Caudate nucleus (tissue), 63 donors: ENCODE measurements at places on chromosomes 1 and 21.

- peak; percentile 72 for DNase-seq
Measured at GRCh38 chr1:211735208-211736170, 60.1 kb upstream of the NEK2 start.

DNA sequence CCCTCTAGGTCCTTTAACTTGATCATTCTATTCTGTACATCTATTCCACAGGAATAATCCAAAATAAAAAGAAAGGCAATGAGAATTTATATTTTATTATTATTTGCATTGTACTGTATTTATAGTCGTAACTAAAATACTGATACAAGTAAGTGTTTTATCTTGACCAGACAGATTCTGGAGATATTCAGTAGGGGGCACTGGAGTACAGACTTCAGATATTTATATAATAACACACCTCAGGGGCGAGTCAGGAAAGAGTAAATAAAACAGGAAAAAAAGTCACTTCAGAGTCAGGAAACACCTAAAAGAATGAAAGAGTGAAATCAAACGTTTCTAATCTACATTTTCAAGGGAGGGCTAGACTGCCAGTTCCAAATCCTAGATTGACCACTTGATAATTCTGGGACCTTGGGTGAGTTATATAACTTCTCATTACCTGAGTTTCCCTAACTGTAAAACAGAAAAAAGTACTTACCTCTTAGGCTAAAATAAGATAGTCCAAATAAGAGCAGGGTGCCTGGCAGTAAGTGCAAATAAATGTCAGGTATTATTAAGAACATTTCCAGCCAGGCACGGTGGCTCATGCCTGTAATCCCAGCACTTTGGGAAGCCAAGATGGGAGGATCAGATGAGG lies 31.1 kb upstream of the MTF1 start:
- no peak for DNase-seq

DNA sequence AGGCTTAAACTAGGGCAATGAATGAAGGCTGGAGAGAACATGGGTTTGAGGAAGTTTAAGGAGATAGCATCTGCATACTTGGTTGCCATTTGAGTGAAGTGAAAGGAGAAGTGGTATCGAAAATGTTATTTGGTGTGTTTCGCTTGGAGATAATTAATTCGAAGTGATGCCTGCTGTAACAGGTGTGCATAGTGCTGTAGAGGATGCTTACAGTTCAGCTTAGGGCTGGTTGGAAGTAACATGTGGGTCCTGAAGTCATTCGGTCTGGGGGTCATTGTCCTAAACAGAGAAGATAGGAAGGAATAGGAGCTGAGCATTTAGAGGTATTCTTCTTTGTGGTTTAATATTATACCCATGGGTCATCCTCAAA lies 301 bp upstream of the NUDT17 start:
- no peak for DNase-seq

- DNase-seq: no peak
Measured at GRCh38 chr1:67830226-67830625, 3.0 kb downstream of the GNG12 start.

GRCh38 chr1:40130892-40131291 lies 30.3 kb upstream of the RLF start:
- DNase-seq: no peak

DNA sequence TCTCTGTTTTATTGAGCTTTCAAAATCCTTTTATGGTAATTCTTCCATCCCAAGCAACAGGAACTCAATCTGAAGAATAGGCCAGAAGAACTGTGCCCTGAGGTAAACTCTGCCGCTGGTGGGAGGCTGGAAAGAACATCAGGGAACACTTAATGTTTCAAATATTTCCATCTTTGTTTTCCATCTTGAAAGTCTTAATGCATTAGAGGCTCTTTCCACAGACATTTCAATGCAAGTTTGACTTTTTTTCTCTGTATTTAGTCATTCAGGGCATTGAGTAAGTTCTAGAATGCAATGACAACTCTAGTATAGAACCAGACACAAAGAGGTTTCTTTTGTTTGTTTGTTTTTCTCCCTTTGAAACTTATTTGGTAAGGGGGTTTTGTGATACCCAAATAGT lies 61.5 kb downstream of the KIAA0040 start:
- no peak for DNase-seq

DNA sequence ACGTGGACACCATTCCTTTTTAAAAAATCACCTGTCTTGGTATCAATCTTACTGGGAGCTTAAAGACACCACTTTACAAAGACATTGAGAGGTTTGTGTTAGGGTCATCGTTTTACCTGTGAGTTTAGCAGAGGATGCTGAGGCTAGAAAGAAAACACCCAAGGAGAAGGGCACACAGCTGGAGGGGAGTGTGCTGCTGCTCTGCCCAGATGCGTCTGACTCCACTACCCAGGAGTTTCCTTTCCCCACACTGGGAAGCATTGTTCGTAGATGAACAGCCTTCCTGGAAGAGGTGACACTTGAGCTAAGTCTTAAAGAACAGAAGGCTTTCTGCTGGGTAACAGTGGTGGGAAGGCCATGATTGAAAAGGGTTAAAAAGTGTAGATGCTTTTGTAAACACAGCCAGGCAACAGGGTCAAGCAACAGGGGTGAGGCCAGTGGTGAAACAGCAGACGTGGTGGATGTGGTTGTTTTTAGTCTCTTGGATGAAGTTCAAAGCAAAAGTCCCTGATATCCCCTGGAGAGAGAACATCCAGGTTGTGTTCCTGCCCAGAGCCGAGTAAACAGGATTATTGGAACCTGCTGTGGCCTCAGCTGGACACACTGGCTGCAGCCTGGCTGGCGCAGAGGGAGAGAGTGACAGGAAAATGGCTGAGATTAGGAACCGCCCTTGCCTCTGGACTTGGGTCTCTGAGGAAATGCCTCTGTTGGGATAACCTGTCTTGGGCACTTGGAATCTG lies 198.6 kb upstream of the JUN start:
- DNase-seq: no peak

- DNase-seq: no peak
Measured at GRCh38 chr1:19390901-19391595, 78.9 kb downstream of the SLC66A1 start.

DNA sequence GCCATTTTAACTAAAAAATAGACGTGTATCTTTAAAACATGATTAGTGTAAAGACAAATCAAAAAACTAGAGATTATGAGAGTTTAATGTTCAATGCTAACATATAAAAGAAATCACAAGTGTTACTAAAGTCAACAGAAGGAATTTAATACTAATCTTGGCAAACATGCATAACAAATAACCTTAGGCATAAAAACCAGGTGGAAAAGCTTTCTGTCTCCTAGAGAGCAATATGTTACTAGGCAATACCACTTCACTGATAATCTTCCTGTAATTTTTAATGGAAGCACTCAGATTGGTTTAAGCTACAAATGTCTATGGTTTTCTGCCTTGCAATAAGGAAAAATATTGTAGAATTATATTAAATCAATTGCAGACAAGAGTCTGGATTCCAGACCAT lies 121.9 kb downstream of the NME7 start:
- no peak for DNase-seq

DNA sequence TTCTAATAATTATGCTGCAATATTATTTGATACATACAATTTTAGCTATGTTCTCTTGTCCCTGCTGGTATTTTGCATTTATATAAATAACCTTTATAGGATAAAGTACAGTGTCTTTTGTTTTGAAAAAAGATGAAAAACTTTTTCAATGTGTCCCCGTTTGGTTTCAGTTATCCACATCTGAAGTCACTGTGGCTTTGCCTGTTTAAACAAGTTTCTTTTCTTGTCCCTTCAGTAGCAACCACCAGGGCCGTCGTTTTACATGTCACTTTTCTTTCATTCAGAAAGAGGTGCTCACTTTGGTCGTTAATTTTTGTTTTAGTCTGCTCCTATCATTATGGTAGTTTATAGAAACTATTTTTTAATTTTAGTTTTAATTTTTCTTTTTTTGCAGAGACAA lies 41.4 kb downstream of the RABGAP1L start:
- DNase-seq: no peak

GRCh38 chr1:151311011-151311410 lies 16.2 kb downstream of the PI4KB start:
- no peak for DNase-seq

DNA sequence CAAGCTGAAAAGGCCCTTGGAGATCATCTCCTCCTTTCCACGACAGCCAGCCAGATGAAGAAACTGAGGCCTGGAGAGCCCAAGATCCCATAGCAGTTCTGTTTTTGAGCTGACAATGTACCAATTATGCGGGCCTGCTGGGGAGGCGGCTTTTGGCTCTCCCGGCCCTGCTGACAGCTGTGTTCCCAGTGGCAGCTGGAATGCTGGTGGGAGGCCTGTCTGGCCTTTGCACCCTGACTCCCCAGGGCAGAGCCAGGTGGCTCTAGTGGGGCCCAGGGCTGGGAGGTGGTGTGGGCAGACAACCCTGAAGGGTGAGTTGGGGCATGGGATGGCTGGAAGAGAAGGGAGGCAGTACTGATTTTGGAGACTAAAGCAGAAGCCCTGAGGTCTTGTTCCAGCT lies 30.7 kb upstream of the WASF2 start:
- DNase-seq: peak; percentile 30

DNA sequence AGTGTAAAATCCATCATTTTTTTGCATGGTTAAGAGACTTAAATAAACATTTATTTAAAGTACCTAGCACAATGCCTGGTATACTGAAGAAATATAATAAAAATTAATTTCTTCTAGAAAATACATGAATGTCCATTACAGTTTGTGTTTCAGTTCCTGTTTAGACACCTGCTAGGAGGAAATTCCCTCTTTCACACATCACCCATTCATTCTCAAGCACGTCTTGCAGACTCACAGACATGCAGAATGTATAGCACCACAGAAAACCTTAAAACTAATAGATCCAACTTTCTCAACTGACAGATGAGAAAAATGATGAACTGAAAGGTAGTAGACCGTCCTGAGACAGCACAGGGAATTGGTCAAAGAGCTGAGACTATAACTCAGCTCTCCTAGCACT lies 172.2 kb upstream of the C8B start:
- DNase-seq: no peak

DNA sequence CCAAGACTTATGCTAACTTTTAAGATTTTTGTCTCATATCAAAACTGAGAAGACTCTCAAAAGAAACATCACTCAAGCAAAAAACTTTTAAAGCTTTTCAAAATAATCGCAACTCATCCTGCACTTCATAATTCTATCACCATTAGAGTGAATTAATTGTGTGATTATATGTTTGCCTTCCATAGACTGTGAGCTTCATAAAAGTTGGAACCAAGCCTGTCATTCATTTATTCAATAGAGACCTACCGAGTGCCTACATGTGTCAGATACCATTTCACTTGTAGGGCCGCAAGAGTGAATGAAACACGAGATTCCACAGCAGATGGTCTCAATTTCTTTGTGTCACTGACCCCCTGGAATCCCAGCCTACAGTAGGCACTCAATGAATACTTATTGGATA lies 106.4 kb downstream of the RHOU start:
- no peak for DNase-seq

GRCh38 chr1:170657275-170657853 lies 6.6 kb upstream of the PRRX1 start:
- DNase-seq: no peak

- DNase-seq: no peak
Measured at GRCh38 chr21:27291006-27291405, 324.1 kb upstream of the ADAMTS5 start.

- DNase-seq: no peak
Measured at GRCh38 chr1:166377896-166378295, 211.1 kb upstream of the FAM78B start.

- DNase-seq: no peak
Measured at GRCh38 chr1:205276689-205277065, 44.9 kb downstream of the NUAK2 start.

- no peak for DNase-seq
Measured at GRCh38 chr1:22275626-22276395, 132.9 kb upstream of the WNT4 start.

DNA sequence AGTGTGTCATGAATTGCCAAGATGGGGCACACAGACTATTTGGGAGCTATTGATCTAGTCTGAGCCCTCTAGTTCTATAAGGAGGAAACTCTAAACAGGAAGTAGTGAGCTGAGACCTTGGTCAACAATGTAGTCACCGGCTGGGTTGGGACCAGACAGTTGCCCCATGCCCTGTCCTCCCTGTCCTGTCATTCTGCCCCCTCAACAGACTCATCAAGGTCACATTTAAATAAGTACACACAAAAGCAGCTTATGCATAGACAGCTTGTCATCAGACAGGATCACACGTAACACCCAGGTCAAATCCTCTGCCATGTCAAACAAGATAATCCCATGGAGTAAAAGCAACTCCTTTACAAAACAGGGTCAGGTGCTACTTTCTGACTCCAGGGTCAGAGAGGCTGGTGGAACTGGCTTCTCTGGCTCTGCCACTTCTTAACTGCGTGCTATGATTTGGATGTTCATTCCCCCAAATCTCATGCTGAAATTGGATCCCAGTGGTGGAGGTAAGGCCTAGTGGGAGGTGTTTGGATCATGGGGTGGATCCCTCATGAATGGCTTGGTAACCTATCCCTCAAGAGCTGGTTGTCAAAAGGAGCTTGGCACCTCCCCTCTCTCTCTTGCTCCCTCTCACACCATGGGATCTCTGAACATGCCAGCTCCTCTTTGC lies 128.9 kb downstream of the HIVEP3 start:
- no peak for DNase-seq

DNA sequence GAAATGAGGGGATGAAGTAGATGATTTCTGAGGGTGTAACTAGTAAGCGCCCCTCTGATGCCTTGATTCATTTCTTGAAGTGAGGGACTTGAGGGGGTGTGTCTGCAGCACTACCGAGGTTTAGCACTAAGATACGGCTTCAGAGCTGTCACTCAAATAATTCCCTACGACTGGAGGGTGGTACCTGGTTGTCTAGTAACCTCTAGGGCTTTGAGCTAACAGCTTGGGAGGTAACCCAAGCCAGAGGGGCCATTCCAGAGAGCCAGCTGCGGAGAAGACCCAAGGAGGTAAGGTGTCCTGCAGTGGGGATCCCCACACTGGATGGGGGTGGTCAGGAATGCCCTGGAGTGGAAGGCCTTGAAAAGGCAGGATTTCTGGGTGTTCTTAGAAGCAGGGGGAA lies at the start of gene TTC24:
TSS of gene TTC24 (plus strand) at position 252 of the 400 bp plus-strand sequence. CDS start 1,642 bp downstream, outside the sequence.
- DNase-seq: no peak

- no peak for DNase-seq
Measured at GRCh38 chr1:99986656-99987225, 16.9 kb downstream of the SLC35A3 start.

DNA sequence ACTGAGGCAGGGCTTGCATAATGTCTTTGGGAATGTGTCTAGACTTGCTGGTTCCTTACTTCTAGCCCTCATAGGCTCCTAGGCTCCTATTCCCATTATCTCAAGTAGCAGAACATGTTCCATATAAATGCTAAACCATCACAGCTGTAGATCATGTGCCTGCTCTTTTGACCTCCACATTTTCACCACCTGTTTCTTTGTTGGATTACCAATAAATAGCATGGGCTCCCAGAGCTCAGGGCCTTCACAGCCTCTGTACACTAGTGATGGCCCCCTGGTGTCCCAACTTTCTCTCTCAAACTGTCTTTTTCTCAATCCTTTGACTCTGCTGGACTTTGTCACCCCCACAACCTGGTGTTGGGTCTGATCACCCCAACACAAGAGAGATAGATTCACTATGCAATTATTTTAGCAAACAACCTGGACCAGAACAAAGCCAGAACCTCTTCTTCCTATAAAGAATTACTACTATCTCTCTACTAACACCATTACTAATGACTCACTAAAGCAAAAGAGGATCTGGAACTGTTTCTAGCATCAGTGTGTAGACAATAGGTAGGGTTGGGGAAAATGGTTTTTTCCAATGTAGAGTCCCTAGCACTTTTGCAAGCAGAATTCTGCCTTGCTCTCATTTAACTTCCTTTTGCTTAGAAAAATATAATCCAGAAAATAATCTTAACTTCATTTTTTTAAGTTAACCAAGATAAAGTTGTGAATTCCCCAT lies 51.7 kb downstream of the WLS start:
- DNase-seq: no peak
